Fibroblast of skin of scalp (primary cell): ENCODE measurements at places on chromosomes 16 and 17.

DNA sequence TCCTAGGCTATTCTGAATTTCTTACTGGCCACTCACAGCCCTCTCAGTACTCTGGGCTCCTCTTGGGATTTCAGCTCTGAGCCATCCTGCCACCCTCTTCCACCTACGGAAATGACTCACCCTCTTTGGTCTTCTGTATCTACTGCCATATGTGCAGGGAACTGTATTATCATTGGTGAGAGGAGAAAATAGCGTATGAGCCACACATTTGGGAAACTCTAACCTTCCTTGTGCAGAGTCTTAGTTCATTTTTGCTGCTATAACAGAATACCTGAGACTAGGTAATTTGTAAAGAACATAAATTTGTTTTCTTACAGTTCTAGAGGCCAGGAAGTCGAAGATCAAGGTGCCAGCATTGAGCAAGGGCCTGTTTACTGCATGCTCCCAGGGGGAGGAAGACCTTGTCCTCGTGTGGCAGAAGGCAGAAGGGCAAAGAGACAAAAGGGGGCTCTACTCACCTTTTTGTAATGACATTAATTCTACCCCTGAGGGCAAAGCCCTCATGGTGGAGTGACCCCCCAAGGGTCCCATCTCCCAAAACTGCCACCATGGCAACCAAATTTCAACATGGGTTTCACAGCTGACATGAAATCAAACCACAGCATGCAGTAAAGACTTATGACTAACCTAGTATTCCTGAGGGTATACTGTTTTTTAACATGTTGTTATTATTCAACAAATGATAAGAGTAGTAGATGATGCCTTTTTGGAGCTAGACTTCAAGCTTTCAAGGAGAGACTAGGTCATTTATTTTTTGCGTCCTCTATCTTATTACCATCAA lies 191.8 kb downstream of the PRKCA start:
- DNase-seq: peak; percentile 90

GRCh38 chr16:1741553-1742165 lies 29.7 kb downstream of the NME3 start:
- DNase-seq: no peak

DNA sequence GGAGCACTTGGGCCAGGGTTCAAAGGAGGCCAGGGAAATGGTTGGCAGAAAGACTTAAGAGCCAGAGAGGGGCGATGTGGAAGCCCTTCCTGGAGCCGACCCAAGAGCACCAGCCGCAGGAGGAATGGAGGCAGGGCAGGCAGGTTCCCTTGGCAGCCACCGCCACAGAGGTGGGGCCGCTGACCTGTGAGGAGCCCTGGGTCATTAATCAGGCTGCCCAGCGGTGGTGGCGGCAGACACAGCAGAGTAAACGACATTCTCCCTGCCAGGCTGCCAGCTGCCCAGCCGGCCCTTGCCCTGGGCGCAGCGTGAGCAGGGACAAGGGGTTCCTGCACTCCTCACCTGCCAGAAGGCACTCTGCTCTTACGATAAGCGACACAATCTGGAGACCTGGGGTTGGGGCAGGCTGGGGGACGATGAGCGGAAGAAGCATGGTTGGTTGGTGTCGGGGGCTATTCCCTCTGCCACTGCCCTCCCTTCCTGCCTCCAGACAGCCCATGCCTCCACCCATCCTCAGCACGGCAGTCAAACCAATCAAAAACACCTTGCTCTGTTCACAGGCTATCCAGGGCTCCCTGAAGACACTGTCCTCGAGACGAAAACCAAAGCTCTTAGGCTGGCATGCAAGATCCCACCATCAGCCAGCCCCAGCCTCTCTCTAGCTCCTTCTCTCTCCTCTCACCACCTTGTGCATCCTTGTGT lies 40.9 kb downstream of the PLXDC1 start:
- DNase-seq: no peak

DNA sequence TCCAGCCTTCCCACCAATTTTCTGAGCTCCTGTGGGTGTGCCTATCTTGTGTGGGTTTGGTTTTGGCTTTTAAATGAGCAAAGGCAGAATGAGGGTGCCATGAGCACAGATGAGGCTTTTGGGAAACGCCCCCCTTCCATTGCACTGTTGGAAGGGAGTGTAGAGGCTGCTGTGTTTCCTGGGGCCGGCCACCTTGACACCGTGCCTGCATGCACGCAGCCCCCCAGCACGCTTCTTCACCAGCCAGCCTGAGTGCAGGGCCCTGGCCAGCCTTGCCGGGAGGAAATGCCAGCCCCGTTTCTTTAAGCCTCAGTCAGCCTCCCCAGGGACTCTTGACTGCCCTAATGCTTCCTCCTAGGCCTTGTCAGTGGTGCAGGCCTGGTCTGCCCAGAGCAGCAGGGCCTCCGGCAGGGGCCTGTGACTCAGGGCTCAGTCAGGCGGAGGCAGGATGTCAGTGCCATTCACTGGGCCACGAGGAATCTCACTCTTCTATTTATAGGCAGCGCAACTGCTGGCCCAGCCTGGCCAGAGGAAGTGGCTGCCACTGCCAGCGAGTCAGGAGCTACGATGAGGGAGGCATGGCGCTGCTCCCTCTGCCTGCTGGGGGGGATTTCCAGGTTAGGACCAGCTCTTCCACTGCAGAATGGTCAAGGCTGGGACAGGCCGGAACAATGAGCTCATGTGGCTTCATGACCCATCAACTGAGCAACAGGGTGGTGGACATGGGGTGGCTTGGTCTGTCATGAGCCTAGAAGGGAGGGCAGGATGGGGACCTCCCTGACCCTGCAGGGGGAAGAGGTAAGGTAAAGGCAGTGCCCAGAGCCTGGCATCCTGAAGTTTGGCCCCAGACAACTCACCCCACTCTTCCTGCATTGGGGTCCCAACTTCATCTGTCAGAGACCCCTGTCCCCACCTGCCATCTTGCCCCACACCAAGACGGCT lies 205.2 kb downstream of the RAB11FIP4 start:
- peak; percentile 100 for DNase-seq

DNA sequence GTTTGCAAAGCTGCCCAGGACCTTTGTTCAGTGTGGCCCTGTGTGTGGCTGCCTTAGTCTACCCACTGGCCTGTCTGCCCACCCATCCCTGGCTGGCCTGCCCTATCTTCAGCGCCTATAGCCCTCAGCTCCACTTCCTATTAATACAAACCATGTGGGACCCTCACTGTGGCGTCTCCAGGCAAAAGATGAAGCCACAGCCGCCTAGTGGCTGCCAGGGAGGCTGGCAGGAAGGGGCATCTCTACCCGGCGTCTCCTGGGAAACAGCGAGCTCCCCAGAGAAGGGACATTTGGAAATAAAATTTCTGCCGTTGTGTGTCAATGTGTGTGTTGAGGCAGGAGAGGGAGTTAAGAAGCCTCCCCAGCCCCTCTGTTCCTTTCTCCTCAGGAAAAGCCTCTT lies 31.5 kb downstream of the NEUROD2 start:
- DNase-seq: peak; percentile 27

DNA sequence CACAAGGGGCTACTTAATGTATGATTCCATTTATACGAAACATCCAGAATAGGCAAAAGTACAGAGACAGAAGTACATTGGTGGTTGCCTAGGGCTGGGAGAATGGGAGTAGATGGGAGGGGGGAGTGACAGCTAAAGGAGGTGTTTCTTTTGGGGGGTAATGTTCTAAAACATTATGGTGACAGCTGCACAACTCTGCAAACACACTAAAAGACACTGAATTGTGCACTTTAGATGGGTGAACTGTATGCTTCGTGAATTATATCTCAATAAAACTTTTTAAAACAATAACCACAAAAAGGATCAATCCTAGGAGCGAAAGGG lies 661 bp downstream of the LYRM9 start:
- DNase-seq: no peak

- DNase-seq: no peak
These were observed 36.9 kb upstream of the CPHXL start for GRCh38 chr16:75763204-75763603.

GRCh38 chr17:42682722-42683403 lies 532 bp downstream of the CNTNAP1 start:
- DNase-seq: peak; percentile 55

DNA sequence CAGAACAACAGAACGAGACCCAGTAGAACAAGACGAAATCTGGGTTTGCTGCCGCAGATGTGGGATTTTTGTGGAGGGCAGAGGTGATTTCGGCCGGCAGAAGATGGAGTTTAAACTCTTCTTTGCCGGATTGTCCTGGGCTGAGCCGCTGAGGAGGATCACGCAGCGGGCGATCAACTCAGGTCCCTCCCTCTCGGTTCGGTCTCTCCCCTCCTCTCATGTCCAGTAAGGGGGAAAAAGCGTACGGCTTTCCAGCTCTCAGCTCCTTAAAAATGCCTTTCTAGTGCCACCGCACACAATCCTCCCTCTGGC lies 2.5 kb downstream of the PHF12 start:
- no peak for DNase-seq

GRCh38 chr16:56357765-56358322 lies 67.5 kb downstream of the AMFR start:
- no peak for DNase-seq

- no peak for DNase-seq
These were observed 32.0 kb downstream of the COTL1 start for GRCh38 chr16:84585886-84586285.

DNA sequence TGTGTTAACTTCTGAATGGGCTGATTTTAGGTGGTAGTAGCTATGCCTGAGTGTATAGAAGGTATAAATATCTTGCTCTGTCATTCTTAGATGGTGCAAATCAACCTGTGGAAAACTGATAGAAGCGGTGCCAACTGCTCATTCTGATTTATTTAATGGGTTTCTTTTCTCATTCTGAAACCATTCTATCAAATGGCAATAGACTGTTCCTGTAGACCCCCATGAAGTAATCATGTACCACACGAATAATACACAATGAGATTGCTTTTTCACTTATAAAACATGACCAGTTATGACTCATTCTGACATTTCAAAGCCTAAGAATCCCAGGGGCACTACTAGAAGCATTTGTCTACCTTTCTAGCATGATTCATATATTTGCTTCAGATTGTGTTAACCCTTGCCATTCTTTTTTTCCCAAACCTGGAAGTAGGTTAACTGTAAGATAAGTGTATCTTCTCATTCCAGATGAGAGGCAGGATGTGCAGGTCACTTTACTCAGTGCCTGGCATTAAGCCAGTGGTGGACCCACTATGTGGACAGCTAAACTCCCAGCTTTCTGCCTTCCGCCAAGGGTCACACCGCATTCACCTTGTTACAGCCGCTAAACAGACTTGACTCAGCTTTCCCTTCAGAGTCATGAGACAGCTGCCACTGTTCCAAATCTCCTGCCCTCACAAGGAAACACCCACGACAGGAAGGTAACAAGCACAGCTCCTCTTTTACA lies 16.4 kb upstream of the SLC16A11 start:
- no peak for DNase-seq

- no peak for DNase-seq
These were observed 115.9 kb downstream of the DYNLRB2 start for GRCh38 chr16:80656711-80657150.

GRCh38 chr17:3914312-3914670 lies 2.0 kb downstream of the P2RX1 start:
- DNase-seq: no peak

- DNase-seq: peak; percentile 14
These were observed 42.1 kb downstream of the MAP1LC3B start for GRCh38 chr16:87434146-87434667.

DNA sequence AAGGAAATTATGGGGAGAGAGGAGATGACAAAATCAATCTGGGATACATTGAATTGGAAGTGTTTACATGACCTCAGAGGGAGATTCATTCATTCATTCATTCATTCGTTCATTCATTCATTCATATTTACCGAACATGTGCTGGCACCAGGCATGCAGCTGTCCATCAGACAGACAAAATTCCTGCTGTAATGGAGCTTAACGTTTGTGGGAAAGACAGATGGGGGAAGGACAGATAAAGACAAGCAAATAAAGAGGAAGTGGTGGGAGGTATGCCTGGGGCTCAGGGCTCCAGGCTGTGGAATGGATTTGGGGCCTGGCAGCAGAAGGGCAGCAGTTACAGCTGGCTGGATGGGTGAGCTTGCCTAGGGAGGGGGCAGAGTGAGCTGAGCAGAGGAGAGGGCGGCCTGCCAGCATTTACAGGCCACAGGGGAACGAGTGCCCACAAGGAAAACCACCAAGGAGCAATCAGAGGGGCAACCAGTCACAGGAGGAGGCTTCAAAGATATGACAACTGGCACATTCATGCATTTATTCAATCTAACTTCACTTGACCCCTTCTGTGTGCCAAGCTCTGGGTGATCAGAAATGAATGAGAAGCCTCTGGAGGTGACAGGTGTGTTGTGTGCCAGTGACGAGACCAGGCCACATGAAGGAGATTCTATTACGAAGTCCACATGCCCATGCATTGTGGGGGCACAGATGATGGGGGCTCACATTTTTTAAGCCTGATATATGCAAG lies 48.5 kb downstream of the ARHGAP27 start:
- peak; percentile 23 for DNase-seq

DNA sequence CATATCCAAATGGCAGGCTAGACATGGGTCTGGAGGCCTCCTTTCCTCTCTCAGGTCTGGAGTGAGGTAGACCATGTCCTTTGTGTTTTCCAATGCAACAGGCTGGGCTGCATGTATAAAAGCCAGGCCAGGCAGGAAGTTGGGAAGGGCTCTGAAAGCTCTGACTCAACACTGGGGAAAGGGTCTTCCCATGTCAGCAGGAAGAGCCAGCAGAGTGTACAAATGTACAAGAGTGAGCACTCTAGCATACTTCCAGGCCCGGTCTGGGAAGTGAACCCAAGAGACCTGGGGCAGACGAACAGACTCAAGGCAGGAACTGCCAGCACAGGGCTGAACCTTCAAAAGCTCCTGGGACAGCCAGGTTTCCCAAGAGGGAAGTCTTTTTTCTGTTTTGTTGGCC lies 7.0 kb downstream of the ATPAF2 start:
- peak; percentile 22 for DNase-seq

GRCh38 chr17:70139449-70139993 lies 29.8 kb upstream of the KCNJ2 start:
- no peak for DNase-seq

DNA sequence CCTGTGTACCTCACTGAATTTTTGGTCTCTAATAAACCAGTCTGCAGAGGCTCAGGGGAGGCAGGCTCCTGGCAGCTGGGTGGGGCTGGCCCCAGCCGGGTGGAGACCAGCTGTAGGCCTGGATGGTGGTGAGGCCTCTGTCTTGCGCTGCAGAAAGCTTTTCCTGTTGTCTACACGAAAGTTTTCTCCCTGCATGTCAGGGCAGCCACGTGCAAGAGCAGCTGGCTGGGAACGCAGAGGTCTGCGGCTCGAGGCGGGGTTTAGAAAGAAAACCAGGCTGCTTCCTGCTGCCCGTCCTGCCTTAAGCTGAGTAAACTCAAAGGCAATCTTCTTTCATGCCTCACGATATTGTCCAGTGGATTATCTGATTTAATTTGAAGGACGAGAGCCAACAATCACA lies 2.4 kb downstream of the SERPINF1 start:
- peak; percentile 67 for DNase-seq

GRCh38 chr17:7445619-7445968 lies 733 bp downstream of the CHRNB1 start:
- DNase-seq: no peak

DNA sequence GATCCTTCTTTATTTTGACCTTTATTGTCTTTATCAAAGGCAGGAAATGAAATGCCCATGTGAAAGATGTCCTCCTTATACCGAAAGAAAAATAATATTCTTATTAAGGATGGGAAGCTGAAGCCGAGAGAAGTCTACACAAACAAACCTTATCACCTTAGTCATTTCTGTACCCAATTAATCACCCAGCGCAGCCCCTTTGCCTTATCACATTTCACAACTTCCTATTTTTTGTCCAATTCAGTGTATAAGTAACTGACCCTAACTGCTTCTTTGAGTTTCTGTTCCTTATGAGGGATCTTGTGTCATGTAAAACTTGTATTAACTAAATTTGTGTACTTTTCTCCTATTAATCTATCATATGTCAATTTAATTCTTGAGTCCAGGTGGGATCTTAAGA lies 16.4 kb upstream of the CCL23 start:
- DNase-seq: no peak
